ENCODE measurements at places on chromosomes 2 and 18.

DNA sequence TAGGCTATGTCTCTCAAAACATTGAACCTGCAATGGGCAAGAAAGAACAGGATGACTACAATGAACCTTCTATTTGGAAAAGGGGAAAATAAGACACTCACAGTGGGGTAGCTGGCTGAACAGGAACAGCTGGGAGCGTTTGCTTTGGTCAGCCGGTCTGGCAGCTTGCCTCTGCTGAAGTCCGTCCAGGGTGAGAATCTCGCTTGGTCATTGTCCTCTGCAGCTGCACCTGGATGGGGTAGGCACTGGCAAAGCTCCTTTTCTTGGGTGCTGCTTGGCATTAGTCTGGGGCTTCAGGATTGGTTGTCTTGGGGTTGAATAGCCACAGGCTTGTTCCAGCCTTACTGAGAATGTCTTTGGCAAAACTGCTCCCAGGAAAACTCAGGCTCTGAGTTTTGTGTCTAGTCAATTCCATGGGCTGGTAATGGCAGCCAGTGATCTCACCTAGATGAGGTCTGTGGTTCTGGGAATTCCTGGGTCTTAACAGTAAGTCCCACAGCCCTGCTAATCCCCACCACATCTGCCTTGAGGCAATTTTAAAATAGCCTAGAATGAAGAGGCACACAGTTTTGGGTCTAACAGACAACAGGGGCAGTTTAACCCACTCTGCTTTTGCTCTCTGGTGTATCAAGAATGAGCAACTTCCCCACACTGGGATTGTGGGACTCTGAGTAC is 13.4 kb downstream of the NEDD4L start:
- no peak for DNase-seq

GRCh38 chr2:234279637-234280036 is 217.2 kb downstream of the ARL4C start:
- DNase-seq = no peak

- DNase-seq = no peak
These were observed 336.4 kb downstream of the EIPR1 start for GRCh38 chr2:3041246-3041645.

GRCh38 chr2:231709636-231709980 is 1.3 kb downstream of the PTMA start:
- DNase-seq = no peak

- DNase-seq = peak; percentile 6
These were observed 150.9 kb downstream of the CD8B2 start for GRCh38 chr2:106638043-106638442.

- DNase-seq = no peak
These were observed 6.6 kb upstream of the TUBB6 start for GRCh38 chr18:12301263-12302005.

DNA sequence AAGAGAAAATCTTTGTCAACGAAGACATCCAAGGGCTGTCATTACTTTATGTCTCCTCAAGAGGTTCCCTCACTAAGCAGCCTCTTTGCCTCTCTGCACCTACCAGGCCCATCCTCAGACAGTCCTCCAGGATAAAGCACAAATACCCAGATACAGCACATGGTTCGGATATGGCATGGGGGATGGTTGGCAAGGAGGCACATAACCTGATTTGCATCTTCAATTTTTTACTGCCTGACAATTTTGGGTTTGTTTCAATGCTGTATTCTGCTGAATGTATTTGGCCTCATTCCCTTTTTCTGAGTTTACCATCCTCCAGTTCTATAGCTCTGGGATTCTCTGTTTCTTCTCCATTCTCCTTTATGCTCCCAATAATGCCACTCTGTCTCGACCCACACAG is 78.8 kb downstream of the VIT start:
- DNase-seq = no peak
